ENCODE measurements at places on chromosomes 11 and 22.

DNA sequence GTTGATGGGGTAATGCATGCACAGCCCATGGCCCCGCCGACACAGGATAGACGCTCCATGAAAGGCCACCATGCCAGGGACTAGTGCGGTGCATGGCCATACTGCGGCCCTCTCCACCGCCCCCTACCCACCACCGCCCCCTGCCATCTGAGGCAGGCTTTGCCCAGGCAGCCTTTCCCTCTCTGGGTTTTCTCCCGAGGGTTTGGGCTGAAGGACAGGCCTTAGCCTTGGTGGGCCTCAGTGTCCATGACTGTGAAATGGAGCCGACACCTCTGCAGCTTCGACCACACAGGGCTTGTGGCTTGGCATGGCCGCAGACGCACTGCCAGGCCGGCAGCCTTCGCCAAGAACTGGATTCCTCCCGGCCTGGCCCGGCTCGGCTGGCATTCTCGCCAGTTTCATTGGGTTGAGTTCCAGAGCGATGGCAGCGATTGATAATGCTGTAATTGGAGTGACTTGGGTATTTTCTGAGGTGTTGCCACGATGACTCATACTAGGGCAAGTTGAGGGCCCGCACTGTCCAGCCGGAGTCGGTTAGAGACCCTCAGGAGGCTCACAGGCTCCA lies 111.3 kb downstream of the WNT7B start:
- DNase-seq: no peak

- no peak for DNase-seq
Measured at GRCh38 chr11:19805376-19805775, 92.7 kb downstream of the NAV2 start.

- peak; percentile 98 for DNase-seq
Measured at GRCh38 chr11:12762278-12762677, 88.1 kb downstream of the TEAD1 start.

DNA sequence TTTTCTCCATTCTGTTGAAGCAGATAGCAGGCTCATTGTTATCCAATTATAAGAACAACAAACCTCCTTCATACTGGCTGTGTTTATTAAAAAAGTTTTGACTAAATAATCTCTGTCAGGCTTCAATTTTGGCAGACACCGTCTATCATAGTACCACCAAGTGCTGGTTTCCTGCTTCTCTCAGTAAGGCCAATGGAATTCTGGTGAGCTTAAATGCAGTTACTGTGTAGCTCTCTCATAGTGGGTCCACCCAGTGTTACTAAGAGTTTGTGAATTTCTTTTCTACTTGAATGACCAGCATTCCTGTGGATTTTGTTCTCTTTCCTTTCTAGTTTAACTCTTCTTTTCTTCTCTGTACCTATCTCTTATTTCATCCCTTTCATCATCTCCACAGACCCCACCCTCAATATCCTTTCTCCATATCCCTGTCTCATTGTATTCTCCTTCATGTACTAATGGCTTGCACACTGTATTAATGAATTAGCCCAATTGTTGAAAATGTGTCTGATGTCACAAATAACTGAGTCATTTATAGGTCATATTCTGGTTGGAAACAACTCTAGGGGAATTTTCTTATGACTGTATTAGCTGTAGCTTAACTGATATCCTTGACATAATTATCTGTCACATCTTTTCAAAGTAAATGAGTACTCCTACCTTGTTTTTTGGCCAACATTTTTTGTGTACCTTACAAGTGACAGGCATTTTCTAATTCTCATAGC lies 372.1 kb downstream of the FAT3 start:
- no peak for DNase-seq

DNA sequence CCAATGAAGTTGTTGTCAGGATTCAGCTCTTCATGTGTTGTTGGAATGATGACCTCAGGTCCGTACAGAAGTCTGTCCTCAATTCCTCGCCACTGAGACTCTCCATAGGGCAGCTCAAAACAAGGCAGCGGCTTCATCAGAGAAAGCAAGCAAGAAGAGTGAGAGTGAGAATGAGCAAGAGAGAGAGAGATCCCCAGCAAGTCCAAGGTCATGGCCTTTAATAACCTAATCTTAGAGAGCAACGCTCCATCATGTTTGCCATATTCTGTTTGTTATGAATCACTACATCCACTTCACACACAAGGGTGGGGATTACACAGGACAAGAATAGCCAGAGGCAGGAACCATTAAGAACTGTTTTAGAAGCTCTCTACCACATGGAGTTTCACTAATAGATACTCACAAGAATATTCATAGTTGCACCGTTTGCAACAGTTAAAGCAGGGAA lies 23.3 kb upstream of the MMP7 start:
- DNase-seq: no peak

DNA sequence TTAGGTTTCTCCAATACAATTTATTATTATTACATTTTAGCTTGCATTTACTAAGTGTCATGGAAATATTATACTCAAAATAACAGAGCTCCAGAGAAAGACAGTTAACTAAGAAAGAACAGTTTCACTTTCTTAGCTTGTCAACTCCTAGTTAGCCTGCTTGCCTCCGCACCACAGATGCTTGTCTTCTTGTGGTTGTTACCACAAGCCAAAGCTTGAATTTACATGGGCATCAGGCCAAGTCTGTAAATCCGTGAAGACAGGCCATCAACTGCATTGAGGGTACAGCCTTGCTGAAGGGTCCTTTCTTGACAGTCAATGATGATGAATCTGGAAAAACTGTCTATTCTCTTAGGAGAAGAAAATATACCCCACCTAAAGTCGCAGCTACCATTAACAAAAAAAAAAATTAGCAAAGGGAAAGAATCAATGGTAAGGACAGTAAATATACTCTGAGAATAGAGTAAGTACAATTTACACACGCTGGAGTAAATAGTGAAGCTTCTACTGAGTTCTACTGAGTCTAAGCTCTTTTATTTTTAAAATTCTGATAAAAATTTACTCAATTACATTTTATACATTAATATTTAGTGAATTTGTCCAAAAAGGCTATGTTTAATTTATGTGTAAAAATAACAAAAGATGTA lies 15.6 kb upstream of the DENND5A start:
- DNase-seq: no peak

GRCh38 chr22:34847072-34847471 lies 218.9 kb upstream of the ISX start:
- no peak for DNase-seq

- no peak for DNase-seq
Measured at GRCh38 chr11:61480994-61481335, 27.6 kb upstream of the LRRC10B start.

DNA sequence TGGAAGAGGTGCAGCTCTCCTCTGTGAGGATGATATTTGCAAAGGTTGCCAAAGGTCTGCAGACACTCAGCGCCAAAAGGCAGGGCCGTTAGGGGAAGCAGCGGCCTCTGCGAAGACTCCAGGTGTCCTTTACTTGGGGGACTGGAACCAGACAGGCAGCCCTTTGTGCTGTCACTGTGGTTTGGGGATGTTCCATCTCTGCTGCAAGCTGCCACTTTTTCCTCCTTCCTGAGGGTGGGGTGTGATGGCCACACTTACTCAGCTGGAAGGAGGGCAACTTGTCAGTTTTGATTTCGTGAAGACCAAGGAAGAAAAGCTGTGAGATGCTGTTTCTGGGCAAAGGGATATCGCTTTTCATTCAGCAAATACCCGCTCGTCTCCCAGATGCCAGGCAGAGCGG lies 96.5 kb upstream of the PRR5 start:
- no peak for DNase-seq

GRCh38 chr11:115170133-115170815 lies 333.9 kb downstream of the CADM1 start:
- DNase-seq: no peak

DNA sequence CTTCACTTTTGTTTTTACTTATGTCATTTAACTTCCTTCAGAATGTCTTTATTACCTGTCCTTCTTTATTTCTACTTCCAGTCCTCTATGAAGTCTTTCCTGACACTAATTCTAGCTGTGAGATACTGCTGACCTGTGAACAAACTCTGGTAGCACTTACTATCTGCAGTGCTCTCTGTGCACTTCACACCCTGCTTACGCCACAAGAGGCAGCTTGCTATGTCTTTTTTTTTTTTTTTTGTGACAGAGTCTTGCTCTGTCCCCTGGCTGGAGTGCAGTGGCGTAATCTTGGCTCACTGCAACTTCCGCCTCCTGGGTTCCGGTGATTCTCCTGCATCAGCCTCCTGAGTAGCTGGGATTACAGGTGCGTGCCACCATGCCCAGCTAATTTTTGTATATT lies 10.7 kb downstream of the STIM1 start:
- no peak for DNase-seq

DNA sequence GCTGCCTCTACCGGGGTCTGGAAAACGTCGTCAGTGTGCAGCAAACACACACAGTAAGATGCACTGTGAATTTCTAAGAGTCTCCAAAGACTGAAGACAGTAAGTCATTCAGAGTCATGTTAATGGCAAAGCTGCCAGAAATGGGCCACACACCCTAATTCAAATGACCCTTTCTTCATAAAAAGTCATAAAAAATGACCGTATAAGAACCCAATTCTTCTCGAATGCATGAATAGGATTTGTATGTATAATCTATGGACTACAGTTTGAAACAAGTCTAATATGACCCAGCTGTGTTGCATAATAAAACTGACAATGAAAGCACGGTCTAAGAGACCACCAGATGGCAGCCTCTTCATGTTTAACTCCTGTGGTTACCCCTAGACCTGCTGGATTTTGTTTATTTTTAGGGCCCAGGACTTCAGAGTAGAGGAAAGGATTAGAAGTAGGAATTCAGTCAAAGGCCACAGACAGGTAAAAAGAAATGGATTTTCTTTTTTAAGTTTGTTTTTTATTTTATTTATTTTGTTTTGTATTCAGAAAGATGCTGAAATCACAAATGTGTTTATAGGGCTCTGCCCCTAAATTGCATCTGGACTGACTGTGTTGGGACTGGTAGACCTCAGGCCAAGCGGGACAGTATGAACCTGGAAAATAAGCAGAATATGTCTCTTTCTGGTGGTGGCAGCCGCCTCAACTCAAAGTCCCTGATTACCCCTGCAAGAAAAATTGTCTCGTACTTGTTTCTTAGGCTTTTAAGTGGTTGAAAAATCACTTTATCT lies 32.1 kb upstream of the SLC5A12 start:
- peak; percentile 26 for DNase-seq

DNA sequence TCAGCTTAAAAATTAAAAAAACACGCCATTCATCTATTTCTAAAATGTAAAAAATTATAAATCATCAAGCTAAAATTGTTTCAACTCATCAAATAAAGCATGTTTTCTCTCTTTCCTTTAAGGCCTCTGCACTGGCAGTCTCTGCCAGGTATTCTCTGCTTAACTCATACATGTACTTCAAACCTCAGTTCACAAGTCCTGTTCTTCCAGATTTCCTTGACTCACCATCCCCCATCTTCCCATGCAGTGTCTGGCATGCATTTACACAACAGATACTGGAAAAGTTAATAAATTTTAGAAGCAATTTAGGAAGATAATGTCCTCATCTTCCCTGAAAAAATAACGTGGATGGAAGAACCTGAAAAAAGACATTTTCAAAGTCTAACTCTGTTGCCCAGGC lies 32.5 kb downstream of the CSTF3 start:
- no peak for DNase-seq

- DNase-seq: no peak
Measured at GRCh38 chr11:131052367-131052766, 136.1 kb upstream of the SNX19 start.

GRCh38 chr11:75893251-75893650 lies 78.2 kb downstream of the UVRAG start:
- no peak for DNase-seq

GRCh38 chr11:31607914-31608313 lies 98.3 kb downstream of the ELP4 start:
- DNase-seq: no peak

DNA sequence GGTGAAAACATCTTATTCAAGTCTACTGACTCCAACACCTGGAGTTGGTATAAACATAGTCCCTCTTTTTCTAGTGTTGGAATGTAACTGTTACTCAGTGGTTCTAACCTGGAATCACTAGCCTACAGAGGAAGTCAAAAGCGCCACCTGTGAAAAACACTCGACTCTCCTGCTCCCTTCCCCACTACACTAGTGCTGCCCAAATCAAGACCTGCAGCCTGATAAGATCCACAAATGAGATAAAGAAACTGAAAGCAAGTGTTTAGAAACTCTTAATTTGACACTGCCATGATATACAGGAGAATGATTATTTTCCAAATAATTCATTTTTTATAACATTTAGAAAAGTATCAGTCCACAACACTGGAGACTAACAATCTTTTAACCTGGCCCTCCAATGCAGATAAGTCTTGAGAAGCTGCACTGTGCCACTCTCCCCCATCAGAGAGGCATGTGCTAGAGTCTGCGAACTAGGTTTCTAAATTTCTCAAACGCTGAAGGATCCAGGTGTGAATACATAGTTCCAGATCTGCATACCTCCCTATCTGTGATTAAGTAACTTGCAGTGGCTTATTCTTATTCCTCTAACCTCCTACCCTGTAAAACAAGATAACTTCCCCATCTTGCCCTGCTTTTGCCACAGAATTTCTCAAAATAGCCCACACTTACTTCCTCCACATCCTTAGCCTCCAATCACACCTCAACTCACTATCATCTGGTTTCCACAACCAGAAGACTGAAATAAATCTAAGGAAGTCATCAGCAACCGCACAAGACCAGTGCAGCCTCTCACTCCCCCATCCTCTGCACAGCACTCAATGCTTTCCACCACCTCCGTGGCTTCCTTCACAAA lies 88.1 kb downstream of the RRAS2 start:
- DNase-seq: no peak

DNA sequence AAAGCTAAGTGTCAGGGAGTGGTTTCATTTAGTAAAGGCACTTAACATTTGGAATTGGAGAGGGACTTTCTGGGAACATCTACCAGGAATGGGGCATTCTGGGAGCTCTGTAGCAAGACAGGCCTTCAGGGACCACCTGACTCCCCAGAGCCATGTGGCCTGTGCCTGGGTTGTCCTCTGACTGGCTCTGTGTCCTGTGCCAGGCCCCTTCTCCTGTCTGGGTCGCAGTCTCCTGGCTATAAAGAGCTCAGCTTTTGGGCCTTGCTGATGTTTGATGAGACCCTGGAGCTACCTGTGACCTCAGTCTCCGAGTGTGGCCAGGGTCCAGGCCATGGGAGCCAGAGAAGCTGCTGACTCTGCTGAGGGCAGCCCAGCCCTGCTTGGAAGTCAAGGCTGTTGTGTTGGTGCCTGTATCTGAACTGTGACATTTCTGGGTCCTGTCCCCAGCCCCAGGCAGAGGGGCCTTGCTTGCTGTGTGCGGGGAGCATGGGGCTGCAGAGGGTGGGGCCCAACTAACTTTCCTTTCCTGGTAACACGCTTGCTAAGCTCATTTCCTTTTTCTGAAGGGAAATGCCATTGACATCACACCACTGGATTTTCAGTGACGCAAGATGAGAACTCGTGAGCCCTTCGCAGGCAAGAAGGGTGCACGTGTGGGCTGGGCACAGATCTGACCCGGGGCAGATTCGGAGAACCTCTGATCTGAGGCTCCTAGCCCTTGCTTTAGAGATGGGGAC lies 41.3 kb downstream of the LRRC32 start:
- no peak for DNase-seq
